ENCODE measurements at places on chromosomes 1 and 21. TPM values are rescaled to one million over a fixed set of nuclear protein-coding genes. Genes with fewer than 3 reads are reported as not detected.

CDA gene
- not detected for total RNA-seq

GRCh38 chr1:222971146-222971545 is 156.3 kb downstream of the DISP1 start:
- no peak overlapping the region for H3K4me3 ChIP-seq
- H3K27me3 ChIP-seq = no peaks in the 10 kb centered on the region

- no peaks in the 10 kb centered on the region for H3K4me1 ChIP-seq
- H3K27ac ChIP-seq = no peak overlapping the region
Measured at GRCh38 chr21:38908537-38908936, 102.8 kb downstream of the ETS2 start.

- H3K36me3 ChIP-seq = no peaks in the 10 kb centered on the region
- no peak overlapping the region for H3K27ac ChIP-seq
- no peaks in the 10 kb centered on the region for H3K27me3 ChIP-seq
- no peak overlapping the region for H3K4me3 ChIP-seq
- H3K4me1 ChIP-seq = no peaks in the 10 kb centered on the region
Measured at GRCh38 chr1:56196839-56197238, 382.5 kb downstream of the PLPP3 start.

CYP4B1 gene
- not detected for total RNA-seq

- peaks cover 4% of the 10 kb centered on the region for H3K4me1 ChIP-seq
- no peak for DNase-seq
- H3K27ac ChIP-seq = no peak overlapping the region
Measured at GRCh38 chr1:48040154-48040553, 43.0 kb upstream of the TRABD2B start.

CD58 gene
- 23.6 TPM for total RNA-seq

DNA sequence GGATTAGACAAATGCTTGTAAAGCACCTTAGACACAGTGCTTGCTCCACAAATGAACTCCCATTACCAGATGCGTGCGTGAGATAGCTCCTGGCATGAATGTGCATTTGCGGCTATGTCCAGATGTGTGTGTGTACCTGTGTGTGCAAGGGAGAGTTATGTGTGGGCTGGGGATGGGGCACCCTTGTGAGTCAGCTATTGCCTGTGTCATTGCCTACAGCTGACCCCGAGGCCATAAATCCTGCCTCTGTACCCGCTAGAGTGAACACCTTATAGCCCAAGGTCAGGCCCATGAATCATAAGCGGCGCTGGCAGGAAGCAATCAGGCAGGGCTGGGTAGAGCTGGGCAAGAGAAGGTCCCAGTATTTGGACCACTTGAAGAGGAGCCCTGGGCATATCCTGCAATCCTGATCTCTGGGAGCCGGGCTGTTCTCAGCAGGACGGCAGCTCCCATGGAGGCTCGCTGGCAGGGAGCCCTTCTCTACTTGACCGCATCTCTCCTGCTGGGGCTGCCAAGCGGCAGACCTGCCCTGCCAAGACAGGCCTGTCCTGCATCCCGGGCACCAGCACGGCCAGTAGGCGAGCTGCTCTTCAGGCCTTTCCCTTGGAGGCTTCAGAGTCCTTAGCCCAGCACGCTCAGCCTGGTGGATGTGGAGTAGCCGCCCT is 86.4 kb downstream of the TMEM53 start:
- no peak overlapping the region for H3K27ac ChIP-seq
- no peak overlapping the region for H3K4me3 ChIP-seq
- DNase-seq = no peak
- H3K27me3 ChIP-seq = peaks cover 3% of the 10 kb centered on the region

GRCh38 chr1:220335668-220336067 is 63.4 kb upstream of the RAB3GAP2 start:
- H3K36me3 ChIP-seq = no peaks in the 10 kb centered on the region
- DNase-seq = no peak
- H3K27me3 ChIP-seq = no peaks in the 10 kb centered on the region

CSRP1 gene
- 66.0 TPM for total RNA-seq

DNA sequence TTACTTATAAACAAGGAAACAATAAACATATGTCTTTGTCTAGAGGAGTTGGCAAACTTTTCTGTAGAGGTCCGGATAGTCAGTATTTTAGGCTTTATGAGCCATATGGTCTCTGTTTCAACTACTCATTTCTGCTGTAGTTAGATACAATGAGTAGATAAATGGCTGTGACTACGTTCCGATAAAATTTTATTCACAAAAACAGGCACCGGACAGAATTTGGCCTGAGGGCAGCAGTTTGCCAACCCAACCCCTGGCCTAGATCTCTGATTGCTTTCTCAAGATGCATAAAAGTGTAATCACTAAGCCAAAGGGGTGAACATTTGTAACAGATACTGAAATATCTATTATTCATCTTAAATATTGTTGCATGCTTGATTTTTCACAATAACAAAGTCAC is 123.1 kb upstream of the ESRRG start:
- H3K4me1 ChIP-seq = no peaks in the 10 kb centered on the region
- H3K27me3 ChIP-seq = no peaks in the 10 kb centered on the region
- no peaks in the 10 kb centered on the region for H3K36me3 ChIP-seq
- H3K27ac ChIP-seq = no peak overlapping the region
- H3K4me3 ChIP-seq = no peak overlapping the region

GRCh38 chr1:117970252-117970651 is 40.7 kb downstream of the WDR3 start:
- no peak overlapping the region for H3K27ac ChIP-seq
- H3K27me3 ChIP-seq = peaks cover 6% of the 10 kb centered on the region
- no peaks in the 10 kb centered on the region for H3K4me1 ChIP-seq
- H3K36me3 ChIP-seq = no peaks in the 10 kb centered on the region

- no peak overlapping the region for H3K4me3 ChIP-seq
- H3K4me1 ChIP-seq = no peaks in the 10 kb centered on the region
- DNase-seq = no peak
- no peak overlapping the region for H3K27ac ChIP-seq
- H3K27me3 ChIP-seq = no peaks in the 10 kb centered on the region
Measured at GRCh38 chr1:10665226-10665625, 131.2 kb downstream of the CASZ1 start.

- H3K27me3 ChIP-seq = no peaks in the 10 kb centered on the region
- H3K27ac ChIP-seq = no peak overlapping the region
- no peaks in the 10 kb centered on the region for H3K36me3 ChIP-seq
- H3K4me1 ChIP-seq = no peaks in the 10 kb centered on the region
Measured at GRCh38 chr21:28215214-28215954, 777.3 kb downstream of the LTN1 start.

CNKSR1 gene
- 4.5 TPM for total RNA-seq

KRTAP10-11 gene
- total RNA-seq = not detected

- no peaks in the 10 kb centered on the region for H3K36me3 ChIP-seq
- no peak overlapping the region for H3K27ac ChIP-seq
- no peaks in the 10 kb centered on the region for H3K4me1 ChIP-seq
- no peak for DNase-seq
- no peak overlapping the region for H3K4me3 ChIP-seq
Measured at GRCh38 chr1:29527314-29528004, 291.1 kb downstream of the PTPRU start.

SPRR1A gene
- total RNA-seq = not detected

DNA sequence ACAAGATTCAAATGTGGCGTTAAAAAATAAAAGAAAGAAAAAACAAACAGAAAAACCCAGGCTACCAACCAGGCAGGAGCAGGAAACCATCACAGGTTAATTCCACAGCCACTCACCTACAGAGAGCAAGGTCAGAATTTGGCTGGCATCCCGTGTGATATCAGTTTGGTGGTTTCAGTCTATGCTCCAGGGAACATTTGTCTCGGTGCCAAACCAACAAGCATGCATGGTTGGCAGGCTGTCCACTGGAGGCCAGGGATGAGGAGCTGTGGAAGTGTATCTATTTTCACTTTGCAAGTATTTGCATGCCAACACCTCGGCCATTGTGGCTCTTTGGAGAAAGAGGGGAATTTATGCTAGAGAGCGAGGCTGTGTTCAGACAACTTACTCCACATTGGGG is 53.1 kb upstream of the PROX1 start:
- DNase-seq = no peak
- H3K36me3 ChIP-seq = no peaks in the 10 kb centered on the region
- no peak overlapping the region for H3K4me3 ChIP-seq
- H3K4me1 ChIP-seq = no peaks in the 10 kb centered on the region
- no peak overlapping the region for H3K27ac ChIP-seq
- peaks cover 2% of the 10 kb centered on the region for H3K27me3 ChIP-seq

S100A7 gene
- not detected for total RNA-seq

GRCh38 chr1:20786253-20787028 is 666 bp downstream of the HP1BP3 start:
- peaks cover 24% of the 10 kb centered on the region for H3K4me1 ChIP-seq
- peaks cover 2% of the 10 kb centered on the region for H3K36me3 ChIP-seq
- peaks cover 5% of the 10 kb centered on the region for H3K27me3 ChIP-seq
- peak overlapping the region; percentile 99 for H3K27ac ChIP-seq
- peak; percentile 98 for DNase-seq
- H3K4me3 ChIP-seq = peak overlapping the region; percentile 86

- no peak overlapping the region for H3K4me3 ChIP-seq
- peak; percentile 39 for DNase-seq
- H3K27ac ChIP-seq = no peak overlapping the region
- no peaks in the 10 kb centered on the region for H3K36me3 ChIP-seq
- peaks cover 12% of the 10 kb centered on the region for H3K4me1 ChIP-seq
Measured at GRCh38 chr1:231866392-231867331, 240.1 kb downstream of the DISC1 start.

DNA sequence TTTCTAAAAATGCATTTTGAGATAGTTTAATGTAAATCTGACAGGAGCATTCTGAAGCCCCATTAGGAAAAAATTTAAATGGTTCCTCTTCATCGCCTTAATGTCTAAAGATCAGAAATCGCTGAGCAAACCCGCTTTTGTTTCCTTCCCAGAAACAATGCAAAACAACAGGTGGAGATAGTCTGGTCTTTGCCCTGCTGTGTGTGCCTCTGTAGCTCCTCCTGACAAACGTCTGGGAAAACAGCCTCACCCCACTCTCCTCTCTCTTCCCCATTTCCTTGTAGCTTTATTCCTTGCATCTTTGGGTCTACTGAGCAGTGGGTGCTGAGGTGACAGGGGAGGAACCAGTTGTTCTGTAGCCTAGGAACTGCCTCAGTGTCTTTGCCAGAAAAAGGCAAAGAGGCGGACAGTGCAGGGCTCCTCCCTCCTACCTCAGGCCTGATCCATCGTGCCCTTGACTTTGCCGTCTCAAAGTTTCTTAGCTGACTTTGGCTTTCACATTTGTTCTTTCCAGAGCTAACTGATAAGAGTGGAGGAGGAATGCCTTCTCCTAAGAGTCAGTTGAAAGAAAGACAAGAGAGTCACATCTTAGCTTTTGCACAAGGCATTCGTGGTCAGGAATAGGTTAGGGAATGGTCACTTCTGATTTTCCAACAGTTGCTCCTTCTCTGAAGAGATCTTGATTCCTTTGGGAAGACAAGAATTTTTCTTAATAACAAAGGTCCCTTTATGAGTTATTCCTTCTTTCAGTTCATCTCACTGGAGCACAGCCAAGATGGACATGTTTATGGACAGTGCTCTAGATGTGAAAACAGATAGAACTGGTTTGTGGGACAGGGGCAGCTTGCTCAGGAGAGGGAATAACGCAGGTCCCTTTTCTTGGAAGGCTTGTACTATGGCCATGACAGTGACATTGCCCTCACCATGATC is 24.9 kb downstream of the SYT11 start:
- no peaks in the 10 kb centered on the region for H3K36me3 ChIP-seq
- no peaks in the 10 kb centered on the region for H3K4me1 ChIP-seq
- DNase-seq = no peak
- no peak overlapping the region for H3K27ac ChIP-seq

DNA sequence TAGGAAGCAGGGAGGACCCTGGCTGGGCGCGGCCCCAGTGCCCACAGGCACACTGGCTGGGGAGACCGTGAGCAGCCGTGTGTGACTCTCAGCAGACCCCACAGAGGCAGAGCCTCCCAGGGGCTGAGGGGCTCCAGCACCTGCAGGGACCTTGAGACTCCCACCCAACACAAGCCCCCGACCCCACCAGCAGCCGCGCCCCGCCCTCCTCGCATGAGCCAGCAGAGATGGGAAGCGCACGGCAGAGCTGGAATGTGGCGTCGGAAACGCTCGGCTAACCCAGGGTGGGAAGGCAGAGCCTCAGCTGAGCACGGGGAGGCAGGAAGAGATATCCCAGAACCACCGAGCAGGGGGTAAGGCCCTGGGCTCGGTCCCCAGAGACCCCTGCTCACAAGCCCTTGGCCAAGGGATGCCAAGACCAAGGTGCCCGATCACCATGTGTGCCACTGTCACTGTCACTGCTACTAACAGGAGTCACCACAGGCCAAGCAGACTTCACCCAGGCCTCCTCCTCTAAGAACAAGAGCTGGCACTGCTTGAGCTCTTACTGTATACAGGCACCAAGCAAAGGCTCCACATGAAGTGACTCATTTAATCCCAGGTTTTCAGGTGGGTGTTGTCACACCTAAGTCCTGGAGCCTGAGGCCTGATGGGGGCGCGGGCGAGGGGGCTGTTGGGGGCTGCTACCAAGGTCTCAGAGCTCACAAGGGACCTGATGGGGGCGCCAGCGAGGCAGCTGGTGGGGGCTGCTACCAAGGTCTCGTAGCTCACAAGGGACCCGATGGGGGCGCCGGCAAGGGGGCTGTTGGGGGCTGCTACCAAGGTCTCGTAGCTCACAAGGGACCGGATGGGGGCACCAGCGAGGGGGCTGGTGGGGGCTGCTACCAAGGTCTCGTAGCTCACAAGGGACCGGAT is 20.1 kb downstream of the MEGF6 start:
- H3K4me1 ChIP-seq = peaks cover 2% of the 10 kb centered on the region
- H3K4me3 ChIP-seq = no peak overlapping the region
- H3K27me3 ChIP-seq = no peaks in the 10 kb centered on the region
- no peaks in the 10 kb centered on the region for H3K36me3 ChIP-seq
- DNase-seq = no peak
- H3K27ac ChIP-seq = no peak overlapping the region

- H3K36me3 ChIP-seq = peaks cover 1% of the 10 kb centered on the region
- peak overlapping the region; percentile 48 for H3K27ac ChIP-seq
- H3K4me3 ChIP-seq = no peak overlapping the region
- no peaks in the 10 kb centered on the region for H3K27me3 ChIP-seq
Measured at GRCh38 chr1:53298045-53298637, 29.7 kb downstream of the LRP8 start.

LDLRAD1 gene
- not detected for total RNA-seq

GRCh38 chr1:212539737-212540430 is 68.7 kb upstream of the ATF3 start:
- H3K4me3 ChIP-seq = no peak overlapping the region
- H3K36me3 ChIP-seq = peaks cover 2% of the 10 kb centered on the region
- peaks cover 23% of the 10 kb centered on the region for H3K27me3 ChIP-seq
- no peaks in the 10 kb centered on the region for H3K4me1 ChIP-seq

DNA sequence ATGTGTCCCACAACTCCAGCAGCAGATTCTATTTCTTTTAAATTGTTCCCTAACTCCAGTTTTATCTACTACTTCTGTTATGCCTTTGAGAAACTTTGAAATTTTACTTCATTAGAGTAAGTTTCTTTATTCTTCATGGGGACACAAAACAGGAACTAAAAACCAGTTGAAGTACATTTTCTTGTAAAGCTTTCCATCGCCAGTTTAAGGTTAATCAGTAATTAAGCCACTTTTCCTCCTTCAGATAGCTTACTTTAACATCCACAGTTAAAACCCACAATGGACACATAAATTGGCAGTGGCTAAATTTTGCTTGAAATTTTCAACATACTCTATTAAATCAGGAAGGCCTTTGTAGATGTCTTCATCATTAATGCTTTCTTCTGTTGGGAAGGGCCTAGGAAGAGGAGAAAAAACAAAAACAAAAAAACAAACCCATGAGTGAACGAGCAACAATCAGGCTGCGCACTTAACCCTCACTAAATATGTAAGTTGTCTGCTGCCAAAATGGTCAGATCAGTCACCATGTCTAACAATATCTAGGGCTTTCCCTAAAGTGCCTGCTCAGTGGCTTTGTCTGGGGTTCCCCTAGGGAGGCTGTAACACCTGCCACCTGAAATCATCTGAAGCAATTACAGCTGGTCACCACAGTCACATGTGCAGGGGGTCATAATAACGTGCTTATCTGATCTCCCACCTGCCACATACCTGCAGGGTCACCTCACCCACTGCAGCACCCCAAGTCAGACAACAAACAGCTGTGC is 187.9 kb downstream of the VAV3 start:
- H3K27ac ChIP-seq = no peak overlapping the region
- H3K27me3 ChIP-seq = no peaks in the 10 kb centered on the region
- DNase-seq = no peak
- H3K4me1 ChIP-seq = peaks cover 4% of the 10 kb centered on the region

CD1B gene
- total RNA-seq = not detected

Data from activated naive CD8-positive, alpha-beta T cell treated with anti-CD3 and anti-CD28 coated beads, Interleukin-2, amount 10 ng/mL, durations not matched to agents 7 days and 5 days (primary cell).